Iris pigment epithelial cell (primary cell): ENCODE measurements at places on chromosomes 5 and 9.

- peak; percentile 89 for DNase-seq
Observed at GRCh38 chr5:143061161-143061945, 291.2 kb downstream of the ARHGAP26 start.

DNA sequence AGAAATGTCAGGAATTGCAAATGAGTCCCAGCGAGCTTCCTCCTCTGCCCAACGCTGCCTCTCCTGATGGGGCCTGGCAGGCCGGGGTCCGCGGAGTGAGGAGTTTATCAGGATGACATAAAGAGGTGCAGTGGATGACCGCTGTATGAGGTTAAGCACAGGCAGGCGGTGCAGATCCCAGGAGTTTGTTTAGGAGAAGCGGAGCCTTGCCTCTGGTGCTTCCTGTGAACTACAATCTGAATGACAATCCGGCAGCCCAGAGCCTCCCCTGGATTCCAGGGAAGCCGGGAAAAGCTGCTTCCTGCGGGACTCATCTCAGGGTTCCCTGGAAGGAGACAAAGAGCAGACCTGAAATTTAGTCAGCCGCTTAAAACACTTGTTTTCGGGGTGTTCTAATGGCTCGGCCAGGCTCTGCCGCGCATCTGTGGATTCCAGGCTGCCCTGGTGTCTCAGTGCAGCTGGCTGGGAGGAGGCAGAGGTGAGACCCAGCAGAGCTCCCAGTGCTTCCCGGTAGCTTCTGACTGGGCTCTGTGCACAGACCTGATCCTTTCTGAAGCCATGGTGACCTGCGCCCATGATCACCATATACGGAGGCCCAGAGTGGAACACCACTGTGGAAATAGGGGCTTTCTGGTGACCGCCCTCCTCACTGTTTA is 69.8 kb upstream of the IRX4 start:
- DNase-seq, result no peak

- DNase-seq, result no peak
Observed at GRCh38 chr9:34506623-34507022, 16.2 kb downstream of the ENHO start.

DNA sequence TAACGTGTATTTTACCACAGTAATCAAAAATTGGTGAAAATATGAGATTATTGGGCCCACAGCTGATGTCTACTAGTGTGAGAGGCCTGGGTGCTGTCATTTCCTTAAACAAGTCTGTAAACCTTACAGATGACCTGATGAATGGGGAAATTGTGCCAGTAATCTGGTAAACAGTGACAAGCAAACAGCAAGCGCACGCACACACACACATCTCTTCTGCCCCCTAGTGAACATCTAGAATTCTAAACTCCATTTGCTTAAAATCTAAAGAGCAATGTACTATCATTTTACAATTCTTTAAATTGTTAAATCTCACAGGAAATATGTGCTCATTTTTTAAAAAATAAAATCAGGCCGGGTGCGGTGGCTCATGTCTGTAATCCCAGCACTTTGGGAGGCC is 7.5 kb upstream of the RAPGEF1 start:
- peak; percentile 75 for DNase-seq

- DNase-seq, result no peak
Observed at GRCh38 chr9:135611142-135611874, 28.0 kb downstream of the GLT6D1 start.

- no peak for DNase-seq
Observed at GRCh38 chr9:93031629-93032430, 26.7 kb upstream of the SUSD3 start.

DNA sequence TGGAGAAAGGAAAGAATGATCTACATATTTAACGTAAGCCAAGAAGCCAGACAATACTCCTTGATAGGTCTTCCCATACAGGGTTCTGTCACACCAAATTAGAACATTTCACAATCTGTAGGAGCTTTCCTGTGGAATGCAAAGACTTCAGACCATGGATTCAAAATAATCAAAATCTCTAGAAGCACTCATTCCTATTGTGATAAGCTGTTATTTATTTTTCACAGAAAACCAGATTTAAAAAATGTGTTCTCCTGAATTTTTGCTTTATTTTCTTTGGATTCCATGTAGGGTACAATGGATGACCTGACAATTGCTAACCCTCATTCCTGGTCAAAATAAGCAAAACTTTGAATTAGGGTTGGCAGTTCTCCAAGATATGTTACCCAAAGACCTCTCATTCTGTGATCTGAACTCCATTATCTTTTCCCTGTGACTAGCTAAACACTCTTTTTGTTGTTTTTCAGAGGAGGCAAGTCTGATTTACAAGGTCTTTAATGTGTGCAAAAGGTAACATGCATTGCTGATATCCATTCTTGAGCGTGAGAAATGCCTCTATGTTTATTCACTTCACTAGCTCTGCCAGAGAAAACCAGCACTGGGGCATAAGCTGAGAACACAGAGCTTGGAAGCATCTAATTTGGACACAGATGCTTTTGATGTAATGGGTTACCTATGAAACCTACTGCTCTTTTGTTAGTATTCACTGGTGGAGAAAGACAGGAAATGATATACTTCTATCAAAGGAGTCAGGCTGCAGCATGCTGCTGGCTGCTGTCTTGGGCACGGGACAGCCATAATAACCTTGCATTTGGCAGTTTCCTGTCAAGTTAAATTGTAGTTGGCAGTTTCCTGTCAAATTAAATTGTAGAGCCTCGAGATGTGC is 31.4 kb downstream of the ACTBL2 start:
- peak; percentile 89 for DNase-seq

DNA sequence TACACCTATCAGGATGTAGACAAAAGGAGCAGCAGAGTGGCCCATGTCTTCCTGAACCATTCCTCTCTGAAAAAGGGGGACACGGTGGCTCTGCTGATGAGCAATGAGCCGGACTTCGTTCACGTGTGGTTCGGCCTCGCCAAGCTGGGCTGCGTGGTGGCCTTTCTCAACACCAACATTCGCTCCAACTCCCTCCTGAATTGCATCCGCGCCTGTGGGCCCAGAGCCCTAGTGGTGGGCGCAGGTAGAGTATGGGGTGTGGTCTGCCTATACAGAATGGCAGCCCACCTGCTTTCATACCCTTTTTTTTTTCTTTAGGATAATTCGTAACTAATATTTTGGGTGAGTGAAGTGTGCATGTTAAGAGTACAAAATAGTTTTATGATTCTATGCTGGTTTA is 1.1 kb downstream of the SLC27A6 start:
- no peak for DNase-seq

GRCh38 chr5:76956033-76956432 is 3.2 kb downstream of the CRHBP start:
- DNase-seq, result no peak

- peak; percentile 57 for DNase-seq
Observed at GRCh38 chr9:109775516-109775915, 4.5 kb upstream of the PALM2AKAP2 start.

- DNase-seq, result peak; percentile 90
Observed at GRCh38 chr9:5626727-5627634, 1.9 kb upstream of the RIC1 start.

- no peak for DNase-seq
Observed at GRCh38 chr5:125215593-125215992, 469.2 kb upstream of the ZNF608 start.

DNA sequence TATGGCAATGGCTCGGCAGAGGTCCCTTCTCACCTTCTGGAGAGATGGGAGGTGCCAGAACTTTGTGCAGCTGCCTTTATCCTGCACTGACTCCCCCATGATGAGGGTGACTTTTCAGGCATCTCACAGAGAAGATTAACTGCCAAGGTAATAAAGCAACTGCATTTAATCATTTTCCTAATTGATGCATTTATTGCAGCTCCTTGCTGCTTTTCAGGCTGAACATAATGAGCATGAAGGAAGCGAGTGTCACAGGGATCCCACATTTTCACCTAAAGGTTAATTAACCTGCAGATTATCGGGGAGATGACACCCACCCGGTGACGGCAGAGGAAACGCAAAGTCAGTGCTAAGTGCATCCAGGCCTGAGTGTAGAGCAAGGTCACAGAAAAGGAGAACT is 154.3 kb downstream of the ICE1 start:
- DNase-seq, result no peak

DNA sequence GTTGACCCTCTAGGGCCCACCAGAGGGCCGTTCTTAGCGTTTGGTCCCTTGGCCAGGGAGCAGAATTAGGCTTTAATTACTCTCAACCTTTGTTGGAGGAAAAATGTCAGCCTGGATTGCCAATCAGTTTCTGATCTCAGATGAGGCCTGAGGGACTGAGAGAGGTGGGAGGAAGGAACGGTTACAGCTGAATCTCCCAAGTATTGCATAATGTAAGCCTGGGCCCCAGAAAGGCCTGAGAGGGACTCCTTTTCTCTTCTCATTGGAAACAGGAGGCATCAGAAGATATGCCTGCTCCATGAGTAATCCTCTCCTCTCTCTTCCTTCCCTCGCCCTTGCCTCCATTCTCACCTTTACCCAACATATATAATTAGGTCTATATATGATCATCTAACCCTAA is 105.7 kb downstream of the INSYN2B start:
- DNase-seq, result peak; percentile 23

GRCh38 chr9:116269250-116269649 is 115.7 kb downstream of the PAPPA start:
- DNase-seq, result peak; percentile 47

GRCh38 chr5:43967165-43967564 is 364.2 kb downstream of the NNT start:
- DNase-seq, result no peak

DNA sequence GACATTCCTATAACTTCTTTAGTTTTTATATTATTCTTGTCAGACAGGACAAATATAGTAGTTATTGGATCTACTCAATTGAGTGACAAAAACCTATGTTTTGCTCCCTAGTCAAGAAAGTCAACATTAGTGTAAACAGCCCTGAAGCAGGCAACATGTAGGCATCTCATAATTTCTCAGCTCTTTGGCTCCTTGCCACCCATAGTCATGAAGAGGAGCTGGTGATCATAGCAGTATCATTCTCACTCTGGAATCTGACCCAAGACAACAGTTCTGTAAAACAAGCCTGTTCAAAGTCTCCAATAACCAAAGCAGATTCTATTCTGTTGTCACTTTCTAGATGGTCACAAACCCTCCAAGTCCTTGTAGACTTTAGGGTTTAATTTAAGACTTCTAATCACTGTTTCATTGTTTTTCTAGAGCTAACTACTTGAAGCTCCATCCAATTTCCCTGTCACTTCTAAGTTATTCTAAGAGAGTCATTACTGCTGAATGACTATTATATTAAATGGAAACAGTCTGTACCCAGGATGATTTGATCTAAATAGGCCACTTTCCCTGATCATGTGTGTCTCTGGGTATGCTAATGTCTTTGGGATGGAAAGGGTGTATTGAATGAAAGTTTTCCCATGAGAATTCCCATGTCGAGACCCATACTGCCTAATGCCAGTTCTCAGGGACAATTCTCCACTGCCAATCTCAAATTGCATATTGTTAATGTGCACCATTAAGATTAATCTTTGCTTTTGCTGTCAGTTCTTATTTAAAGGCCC is 533.3 kb downstream of the ACTL7B start:
- no peak for DNase-seq

DNA sequence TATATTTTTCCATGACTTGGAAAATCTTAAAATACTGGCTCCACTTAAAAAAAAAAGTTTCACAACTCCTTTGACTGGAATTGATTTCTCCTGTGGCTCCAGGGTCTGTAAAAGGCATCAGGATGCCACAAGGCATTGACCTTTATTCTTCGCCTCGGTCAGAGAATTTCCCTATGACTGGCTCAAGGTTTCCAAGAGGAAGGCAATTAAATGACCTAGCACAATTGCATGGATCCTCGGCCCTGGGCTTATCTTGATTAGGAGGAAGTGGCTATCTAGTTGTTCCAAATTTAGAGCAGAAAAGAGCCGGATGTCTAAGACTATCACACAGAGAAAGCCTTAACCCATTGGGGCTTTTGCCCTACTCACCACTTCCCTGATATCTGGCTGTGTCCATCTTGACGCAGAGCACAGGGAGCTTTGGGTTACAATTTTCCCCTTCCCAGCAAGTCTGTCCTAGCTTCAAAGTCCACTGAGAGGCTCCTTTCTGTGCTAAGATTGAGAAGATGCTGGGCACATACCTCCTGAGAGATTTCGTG is 56.9 kb upstream of the COL15A1 start:
- DNase-seq, result no peak

GRCh38 chr9:102534031-102534430 is 461.1 kb upstream of the CYLC2 start:
- no peak for DNase-seq

- DNase-seq, result no peak
Observed at GRCh38 chr9:134774410-134774809, 106.2 kb upstream of the FCN2 start.

- peak; percentile 45 for DNase-seq
Observed at GRCh38 chr5:32589942-32590869, 4.8 kb downstream of the SUB1 start.

GRCh38 chr9:75175395-75175794 is 87.1 kb downstream of the OSTF1 start:
- DNase-seq, result no peak

DNA sequence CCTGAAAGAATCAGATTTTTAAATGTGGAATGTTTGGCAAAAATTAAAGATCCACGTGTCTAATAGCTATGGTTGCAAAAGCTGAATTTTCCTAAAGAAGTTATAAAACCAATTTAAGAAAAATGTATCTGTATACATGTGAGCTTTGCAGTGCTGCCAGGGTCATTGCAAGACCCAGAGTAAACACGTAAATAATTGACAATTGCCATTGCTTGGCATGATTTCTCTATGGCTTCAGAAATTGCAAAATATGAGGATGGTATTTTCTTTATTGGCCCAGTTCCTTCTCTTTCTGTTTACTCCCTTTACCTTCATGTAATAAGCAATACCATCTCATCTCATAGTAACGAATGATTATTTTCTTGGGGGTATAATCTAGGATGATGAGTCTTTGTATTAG is 123.9 kb downstream of the ERCC6L2 start:
- DNase-seq, result no peak

- no peak for DNase-seq
Observed at GRCh38 chr9:136403538-136403914, 3.6 kb upstream of the SNAPC4 start.

DNA sequence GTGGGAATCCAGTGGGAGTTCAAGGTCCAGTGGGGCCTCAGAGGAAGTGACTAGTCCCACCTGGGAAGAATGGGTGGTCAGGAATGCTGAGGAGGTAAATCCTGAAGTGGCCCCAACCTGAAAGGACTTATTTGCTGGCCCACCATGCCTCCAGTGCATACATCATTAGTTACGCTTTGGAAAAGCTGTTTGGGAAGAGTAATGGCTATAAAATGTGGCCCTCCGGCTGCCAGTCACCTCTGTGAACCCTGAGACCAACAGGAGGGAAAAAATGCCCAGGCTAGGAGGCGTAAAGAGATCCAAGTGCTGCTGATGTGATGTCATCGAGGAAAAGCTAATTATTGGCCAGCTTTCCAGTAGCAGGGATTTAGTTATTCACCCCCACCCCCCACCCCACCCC is 2.7 kb upstream of the SLC26A2 start:
- no peak for DNase-seq
